ENCODE measurements at places on chromosomes 4 and X.

- no peak for DNase-seq
Measured at GRCh38 chr4:4950561-4951290, 68.5 kb downstream of the CYTL1 start.

- DNase-seq: no peak
Measured at GRCh38 chrX:152904151-152905080, 6.5 kb downstream of the ZNF185 start.

GRCh38 chr4:187814737-187815465 is 180.7 kb upstream of the ZFP42 start:
- DNase-seq: no peak

- DNase-seq: no peak
Measured at GRCh38 chr4:41102414-41103092, 111.8 kb downstream of the APBB2 start.

DNA sequence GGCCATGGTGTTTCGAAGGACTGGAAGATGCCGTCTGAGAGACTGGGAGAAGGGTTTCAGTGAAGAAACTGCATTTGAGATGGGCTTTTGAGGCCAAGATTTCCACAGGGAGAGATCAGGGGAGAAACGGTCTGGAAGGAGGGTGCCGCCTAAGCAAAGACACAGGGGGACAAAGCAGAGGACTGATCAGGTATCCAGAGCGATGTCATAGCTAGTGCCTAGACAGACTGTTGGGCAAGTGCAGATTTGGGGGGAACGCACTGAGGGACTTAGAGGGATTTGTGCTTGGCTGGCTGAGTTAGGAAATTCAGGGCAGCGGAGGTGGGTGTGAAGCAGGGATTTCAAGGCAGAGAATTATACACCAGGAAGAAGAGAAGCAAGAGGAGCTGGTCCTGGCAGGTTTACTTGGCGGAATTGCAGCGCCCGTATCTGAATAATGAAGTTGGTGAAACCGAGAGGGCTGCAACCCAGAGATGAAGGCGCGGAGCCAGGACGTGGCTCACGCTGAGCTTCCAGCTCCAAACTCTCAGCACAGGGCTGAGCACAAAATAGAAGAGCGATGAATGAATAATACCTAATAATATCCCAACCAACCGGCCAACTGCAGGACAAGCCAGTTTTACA is 106.9 kb downstream of the MAML3 start:
- no peak for DNase-seq

- no peak for DNase-seq
Measured at GRCh38 chr4:87502580-87503238, 26.5 kb downstream of the SPARCL1 start.

DNA sequence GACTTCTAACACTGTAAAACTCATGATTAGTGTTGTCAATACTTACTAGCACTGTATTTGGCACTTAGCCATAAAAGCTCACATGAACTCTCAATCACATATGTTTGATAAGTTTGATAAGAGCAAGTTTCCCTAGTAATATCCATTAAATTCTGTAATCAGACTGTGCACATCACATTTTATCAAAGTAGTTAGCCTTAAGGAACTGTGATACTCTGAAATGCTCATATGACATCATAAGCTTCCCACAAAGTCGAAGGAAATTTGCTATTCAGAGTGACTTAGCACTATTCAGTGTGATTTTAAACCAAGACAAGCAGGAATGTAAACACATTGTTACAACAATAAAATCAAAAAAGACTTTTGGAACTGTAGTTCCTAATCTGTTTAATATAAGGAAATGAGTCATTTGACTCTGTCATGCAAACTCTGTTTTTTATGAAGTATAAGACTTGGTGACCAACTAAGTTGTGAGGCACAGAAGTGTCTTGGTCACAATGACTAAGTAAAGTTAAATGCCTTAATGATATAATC is 6.7 kb downstream of the SLC7A11 start:
- DNase-seq: no peak

All from central memory CD8-positive, alpha-beta T cell (primary cell).